T-helper 1 cell (primary cell): ENCODE measurements at places on chromosomes 2 and 18.

DNA sequence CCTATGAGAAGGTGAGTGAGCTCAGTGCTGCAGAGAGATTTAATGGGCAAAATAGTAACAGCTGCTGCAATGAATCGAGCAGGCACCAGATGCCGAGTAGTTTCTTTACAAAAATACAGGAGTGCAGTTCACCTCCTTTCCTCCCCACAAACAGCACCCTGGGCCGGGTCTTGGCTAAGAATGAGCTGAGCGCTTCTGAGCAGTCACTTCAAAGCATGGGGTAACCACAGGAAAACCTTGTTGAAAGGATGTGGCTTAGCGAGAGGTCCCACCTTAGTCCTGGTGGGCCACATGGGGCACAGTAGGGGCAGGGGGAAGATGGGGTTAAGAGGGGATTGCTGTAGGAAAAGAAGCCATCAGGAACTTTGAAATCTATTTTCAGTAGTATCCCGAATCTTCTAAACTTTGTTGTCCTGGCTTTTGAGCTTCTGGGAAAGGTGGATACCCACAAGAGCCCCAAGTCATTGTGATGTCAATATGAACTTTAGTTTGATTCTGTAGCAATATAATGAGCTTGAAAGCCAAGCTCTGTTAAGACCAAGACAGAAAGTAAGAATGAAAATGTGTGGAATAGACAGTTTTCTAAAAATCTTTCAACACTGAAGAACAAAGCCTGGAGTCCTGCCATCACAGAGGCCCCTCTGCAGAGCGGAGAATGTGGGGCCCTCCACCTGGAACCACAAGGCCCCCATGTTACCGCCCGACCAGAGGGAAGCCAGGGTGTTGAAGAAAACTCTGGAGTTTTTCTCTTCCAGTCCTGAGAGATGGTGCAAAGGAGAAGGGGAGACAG, 101.0 kb upstream of the ZNF236 start:
- peak; percentile 41 for DNase-seq

- DNase-seq, result no peak
These were observed 1526.7 kb downstream of the LRP1B start for GRCh38 chr2:140604096-140604495.

DNA sequence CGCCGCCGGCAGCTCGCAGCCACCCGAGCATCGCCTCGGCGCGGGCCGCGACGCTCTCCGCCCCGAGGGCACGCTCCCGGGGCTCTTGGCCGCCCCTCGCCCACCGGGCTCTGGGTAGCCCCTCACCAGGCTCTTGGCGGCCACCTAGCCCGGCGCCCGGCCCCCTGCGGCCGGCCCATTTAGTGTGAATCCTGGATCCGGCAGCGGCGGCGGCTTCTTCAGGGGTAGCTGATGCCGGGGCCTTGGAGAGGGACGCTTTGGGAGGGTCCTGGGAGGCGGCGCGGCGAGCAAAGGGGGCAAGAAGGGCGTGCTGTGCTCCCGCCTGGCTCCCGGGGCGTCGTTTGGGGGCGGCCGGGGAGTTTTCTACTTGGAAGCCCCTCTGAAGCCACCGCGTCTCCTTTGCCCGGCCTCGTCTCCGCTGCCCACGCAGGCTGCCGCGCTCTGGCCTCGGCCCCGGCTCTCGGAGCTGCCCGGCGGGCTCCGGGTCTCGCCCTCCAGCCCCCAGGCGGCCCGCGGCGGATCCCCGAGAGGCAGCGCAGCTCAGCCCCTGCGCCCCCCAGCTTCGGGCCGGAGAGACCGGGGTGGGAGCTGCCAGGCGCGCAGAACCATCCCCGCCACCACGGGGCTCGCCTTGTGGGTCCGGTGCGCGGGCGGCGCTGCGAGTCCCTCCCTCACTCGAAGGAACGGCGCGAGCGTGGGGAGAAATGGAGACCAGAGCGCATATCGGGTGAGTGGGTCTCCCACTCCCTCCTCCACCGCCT, 509 bp downstream of the PIEZO2 start:
- no peak for DNase-seq

GRCh38 chr2:237968048-237968862, 1.4 kb downstream of the UBE2F start:
- peak; percentile 17 for DNase-seq

- no peak for DNase-seq
These were observed 14.9 kb downstream of the PPP3R1 start for GRCh38 chr2:68237404-68237803.

GRCh38 chr2:86584151-86584913, 21.1 kb upstream of the CHMP3 start:
- no peak for DNase-seq
